Smooth muscle cell of bladder (primary cell): ENCODE measurements at places on chromosomes 5 and 9. TPM values are rescaled to one million over a fixed set of nuclear protein-coding genes. Genes with fewer than 3 reads are reported as not detected.

The ZNG1C gene
- total RNA-seq = 16.2 and 20.2 TPM in 2 replicates

The PPP1R26 gene
- 9.5 and 10.4 TPM in 2 replicates for total RNA-seq

The GPR21 gene
- 0.83 and 1.1 TPM in 2 replicates for total RNA-seq

The ZNF462 gene
- total RNA-seq = 12.9 and 16.1 TPM in 2 replicates

The AFF4 gene
- 27.7 and 30.8 TPM in 2 replicates for total RNA-seq
